Hematopoietic multipotent progenitor cell treated with erythropoietin and hydrocortisone succinate and interleukin-3 and kit ligand, for 17 days (in vitro differentiated cells): ENCODE measurements at places on chromosomes 16 and 17.

DNA sequence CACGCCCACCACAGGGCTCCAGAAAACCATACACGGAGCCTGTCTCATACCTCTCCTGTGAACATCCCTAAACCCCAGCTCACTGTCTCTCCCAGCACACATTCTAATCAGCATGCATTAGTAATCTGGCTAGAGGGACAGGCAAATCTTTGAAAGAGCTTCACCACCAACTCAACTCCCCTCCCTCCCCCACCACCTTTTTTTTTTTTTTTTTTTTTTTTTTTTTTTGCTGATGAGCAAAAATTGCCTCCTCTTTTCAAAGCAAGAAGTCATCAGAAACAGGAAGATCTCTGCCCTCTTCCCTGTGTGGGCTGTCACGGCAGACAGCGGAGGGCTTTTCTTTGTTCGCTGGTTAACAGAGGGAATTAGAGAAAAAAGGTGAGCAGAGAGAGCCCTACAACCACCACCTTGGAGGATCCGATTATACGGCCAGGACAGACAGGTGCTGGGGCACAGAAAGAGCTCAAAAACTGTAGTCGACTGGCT, 19.9 kb downstream of the GAS7 start:
- no peak for DNase-seq

DNA sequence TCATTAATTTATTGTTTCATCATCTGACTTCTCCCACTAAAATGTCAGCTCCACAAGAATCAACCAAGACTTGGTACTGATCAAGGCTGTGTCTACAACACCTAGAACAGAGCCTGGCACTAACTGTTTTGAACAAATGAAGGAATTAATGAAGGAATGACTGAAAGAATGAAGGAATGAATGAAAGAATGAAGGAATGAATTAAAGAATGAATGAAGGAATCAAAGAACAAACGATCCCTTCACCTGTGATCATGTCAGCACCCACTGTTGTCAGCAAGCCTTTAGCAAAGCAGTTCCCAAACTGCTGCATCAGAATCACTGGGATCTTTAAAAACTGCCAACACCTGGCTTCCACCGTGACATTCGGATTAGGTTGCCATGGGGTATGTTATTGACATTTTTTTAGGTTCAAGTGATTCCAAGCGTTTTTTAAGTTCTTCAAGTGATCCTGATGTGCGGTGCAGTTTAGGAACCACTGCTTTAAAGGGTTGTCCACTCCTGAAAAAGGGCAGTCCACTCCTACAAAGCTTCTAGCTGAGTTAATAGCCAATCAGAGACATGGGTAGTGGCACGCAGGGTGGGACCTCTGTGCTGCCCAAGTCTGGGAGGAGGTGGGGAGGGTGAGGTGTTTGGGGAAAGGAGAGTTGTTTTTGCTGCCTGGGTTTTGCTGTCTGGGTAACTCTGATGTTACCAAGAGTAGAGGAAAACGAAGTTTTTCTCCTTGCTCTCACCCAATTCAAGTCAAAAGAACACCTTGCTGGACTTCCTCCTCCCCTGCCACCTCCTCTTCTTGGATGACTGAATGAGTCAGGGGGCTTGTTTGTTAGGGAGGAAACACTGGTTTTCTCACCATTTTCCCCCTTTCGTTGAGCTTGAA, 89.7 kb downstream of the RAB11FIP4 start:
- no peak for DNase-seq

GRCh38 chr16:12529582-12529981, 274.1 kb downstream of the CPPED1 start:
- no peak for DNase-seq

- DNase-seq, result peak; percentile 5
Measured at GRCh38 chr17:36011201-36011600, 6.6 kb downstream of the CCL23 start.

DNA sequence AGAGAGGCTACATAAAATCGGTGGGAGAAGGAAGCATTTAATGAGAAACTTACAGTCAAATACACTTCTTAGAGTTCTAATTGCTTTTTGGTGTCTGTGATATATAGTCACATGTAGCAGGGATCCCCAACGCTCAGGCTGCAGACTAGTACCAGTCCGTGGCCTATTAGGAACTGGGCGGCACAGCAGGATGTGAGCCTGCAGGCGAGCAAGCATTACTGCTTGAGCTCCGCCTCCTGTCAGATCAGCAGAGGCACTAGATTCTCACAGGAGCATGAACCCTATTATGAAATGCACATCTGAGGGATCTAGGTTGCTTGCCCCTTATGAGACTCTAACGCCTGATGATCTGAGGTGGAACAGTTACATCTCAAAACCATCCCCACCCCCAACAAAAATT, 158.5 kb downstream of the TANC2 start:
- DNase-seq, result no peak

GRCh38 chr16:85204242-85205010, 92.2 kb upstream of the CIBAR2 start:
- DNase-seq, result no peak

- no peak for DNase-seq
Measured at GRCh38 chr17:42422412-42422957, 571 bp downstream of the CAVIN1 start.

- no peak for DNase-seq
Measured at GRCh38 chr16:64434526-64435069, 687.3 kb downstream of the CDH11 start.

- DNase-seq, result no peak
Measured at GRCh38 chr17:66610361-66611133, 224.4 kb upstream of the CACNG5 start.

DNA sequence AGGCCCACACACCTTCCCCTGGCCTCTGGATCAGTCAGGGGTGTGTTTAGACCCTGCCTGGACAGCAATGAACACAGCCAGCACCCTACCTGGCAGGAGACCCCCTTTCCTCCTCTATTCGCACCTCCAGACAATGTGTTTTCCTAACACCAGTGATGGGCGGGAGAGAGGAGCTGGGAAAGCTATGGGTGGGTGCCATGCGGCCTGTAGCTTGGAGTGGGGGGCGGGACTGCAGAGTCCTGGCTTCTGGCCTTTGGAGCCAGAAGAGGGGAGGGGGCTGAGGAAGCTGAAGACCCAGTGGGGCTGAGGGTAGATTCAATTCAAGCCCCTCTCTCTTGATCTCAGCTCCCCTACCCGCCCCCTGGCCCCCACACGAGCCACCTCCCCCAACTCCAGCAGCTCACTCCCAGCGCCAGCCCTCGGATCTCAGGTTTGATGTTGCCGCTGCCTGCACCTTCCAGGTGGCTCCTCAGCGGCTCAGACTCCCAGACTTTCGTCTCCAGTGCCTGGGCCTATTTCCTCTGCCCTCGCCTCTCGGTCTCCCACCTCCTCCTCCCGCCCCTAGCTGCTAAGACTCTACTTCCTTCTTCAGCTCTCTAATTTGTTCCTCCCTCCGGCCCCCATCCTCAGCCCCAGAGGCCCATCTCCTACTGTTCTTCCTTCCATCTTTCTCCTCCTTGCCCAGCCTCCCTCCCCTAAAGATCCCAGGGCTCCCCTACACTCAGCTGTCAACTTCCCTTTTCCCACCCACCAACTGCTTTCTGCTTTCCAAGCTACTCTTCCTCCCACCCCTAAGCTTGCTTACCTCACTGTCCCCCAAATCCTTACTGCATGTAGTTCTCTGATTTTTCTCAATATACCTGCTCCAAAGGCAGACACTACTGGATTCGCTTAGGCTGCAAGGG, 6.8 kb upstream of the SP6 start:
- DNase-seq, result no peak

DNA sequence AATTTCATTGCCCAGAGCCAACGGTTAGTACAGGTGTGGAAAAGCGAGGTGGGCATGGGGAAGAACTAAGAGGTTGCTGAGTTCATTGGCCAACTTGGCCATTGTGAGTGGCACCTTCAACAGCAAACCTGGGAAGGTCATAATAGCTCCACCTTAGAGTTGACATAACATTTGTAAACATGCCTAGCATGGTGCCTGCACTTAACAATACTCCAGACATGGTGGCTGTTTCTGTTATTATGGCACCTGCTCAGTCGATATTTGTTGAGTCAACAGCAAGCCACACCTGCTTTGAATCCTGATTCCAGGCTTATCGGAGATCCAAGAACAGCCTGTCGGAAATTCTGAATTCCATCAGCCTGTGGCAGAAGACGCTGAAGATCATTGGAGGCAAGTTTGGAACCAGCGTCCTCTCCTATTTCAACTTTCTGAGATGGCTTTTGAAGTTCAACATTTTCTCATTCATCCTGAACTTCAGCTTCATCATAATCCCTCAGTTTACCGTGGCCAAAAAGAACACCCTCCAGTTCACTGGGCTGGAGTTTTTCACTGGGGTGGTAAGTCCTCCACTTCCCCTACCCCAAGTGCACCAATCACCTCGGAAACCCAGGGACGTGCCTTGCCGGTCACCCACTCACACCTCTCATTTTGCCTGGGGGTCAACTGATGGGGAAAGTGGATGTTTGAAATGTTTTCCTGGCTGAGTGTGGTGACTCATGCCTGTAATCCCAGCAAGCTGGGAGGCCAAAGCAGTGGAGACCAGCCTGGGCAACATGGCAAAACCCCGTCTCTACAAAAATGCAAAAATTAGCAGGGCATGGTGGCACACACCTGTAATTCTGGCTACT, 46.0 kb downstream of the TMC5 start:
- DNase-seq, result no peak

DNA sequence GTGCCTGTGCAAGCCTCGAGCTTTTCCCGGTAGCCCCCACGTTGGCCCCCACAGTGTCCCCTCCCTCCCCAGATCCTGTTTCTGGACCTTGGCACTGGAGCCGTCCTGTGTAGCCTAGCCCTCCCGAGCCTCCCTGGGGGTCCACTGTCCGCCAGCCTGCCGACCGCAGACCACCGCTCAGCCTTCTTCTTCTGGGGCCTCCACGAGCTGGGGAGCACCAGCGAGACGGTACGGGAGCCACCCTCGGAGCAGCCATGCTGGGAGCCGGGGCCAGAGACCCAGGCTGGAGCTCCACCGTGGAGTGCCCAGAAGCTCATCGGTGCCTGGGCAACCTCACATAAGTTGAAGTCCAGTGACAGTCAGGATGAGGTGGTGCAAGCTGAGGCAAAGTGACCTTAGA, 11.8 kb downstream of the RGS11 start:
- DNase-seq, result no peak

DNA sequence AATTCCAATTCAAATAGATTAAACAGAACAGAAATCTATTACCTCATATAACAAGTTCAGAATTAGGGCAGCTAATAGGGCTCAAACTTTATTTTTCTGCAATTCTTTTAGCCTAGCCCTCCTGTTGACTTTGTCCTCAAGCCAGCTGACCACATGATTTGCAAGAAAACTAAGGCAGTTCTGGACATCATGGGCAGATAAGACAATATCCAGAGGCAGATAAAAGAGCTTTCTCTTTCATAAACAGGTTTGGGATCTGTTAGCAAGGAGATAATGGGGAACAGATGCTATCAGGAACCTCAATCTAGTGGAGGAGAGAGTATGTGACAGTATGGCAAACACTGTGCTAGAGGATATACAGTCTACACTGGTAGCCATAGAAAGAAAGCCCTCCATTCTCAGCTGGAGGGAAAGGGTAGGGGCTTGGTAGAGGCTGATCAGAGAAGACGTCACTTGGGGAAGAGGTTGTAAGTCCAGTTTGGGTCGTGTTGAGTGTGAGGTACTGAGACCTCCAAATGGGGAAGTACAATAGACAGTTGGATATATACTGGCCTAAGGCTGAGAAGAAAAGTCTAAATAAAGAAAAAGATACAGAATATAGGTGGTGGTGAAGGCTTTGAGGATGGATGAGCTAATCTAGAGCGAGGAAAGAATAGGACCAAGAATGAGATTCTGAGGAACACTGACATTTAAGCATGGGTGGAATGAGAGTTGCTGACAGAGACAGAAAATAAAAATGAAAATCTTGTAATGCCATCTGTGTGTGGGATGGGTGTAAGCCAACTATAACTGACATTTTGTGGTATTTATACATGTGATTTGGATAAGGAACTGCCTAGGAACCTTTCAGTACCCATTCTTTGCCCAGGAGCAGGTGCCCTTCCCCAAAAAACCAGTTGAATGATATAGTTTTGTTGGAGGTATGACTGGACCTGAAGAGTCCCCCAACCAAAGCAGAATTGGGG, 67.4 kb downstream of the CYB561 start:
- no peak for DNase-seq

GRCh38 chr16:71889147-71889546, 5.2 kb upstream of the ZNF821 start:
- no peak for DNase-seq

- no peak for DNase-seq
Measured at GRCh38 chr17:81422776-81423697, 27.8 kb downstream of the BAHCC1 start.

DNA sequence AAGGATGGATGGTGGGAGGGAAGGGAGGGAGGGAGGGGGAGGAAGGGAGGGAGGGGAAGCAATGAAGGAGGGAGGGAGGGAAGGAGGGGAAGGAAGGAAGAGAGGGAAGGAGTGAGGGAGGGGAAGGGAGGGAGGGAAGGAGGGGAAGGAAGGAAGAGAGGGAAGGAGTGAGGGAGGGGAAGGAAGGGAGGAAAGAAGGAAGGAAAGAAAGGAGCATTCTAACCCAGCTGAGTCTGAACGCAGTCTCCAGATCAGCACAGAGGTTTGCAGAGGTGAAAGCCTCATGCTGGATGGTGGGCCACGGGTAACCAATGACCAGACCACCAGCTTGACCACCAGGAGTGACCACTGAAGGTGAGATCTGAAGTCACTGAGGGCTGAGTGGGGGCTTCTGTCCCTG, 18.6 kb downstream of the CCL17 start:
- DNase-seq, result no peak

GRCh38 chr17:61519754-61520440, 67.7 kb downstream of the TBX4 start:
- DNase-seq, result no peak
